Epithelial cell of umbilical artery (primary cell): ENCODE measurements at places on chromosomes 4 and X. TPM values are rescaled to one million over a fixed set of nuclear protein-coding genes. Genes with fewer than 3 reads are reported as not detected.

The HOPX gene
- 32.8 and 33.9 TPM in 2 replicates for total RNA-seq

The MUC7 gene
- not detected in 2 replicates for total RNA-seq

The EGF gene
- under 0.01 and 0.15 TPM in 2 replicates for total RNA-seq

The TASL gene
- total RNA-seq, result not detected in 2 replicates

The BGN gene
- total RNA-seq, result 15.7 and 30.5 TPM in 2 replicates

The PAPSS1 gene
- 79.9 and 101 TPM in 2 replicates for total RNA-seq

The TRIM60 gene
- total RNA-seq, result not detected in 2 replicates

The HS6ST2 gene
- 0.30 and 1.3 TPM in 2 replicates for total RNA-seq

The CPE gene
- total RNA-seq, result 3.5 and 4.5 TPM in 2 replicates

The SMIM43 gene
- not detected in 2 replicates for total RNA-seq

The TDO2 gene
- 0.30 TPM in 1 of 2 replicates, not detected in the other for total RNA-seq

The HTN3 gene
- not detected in 2 replicates for total RNA-seq

The LSM6 gene
- total RNA-seq, result 44.2 and 77.1 TPM in 2 replicates

The TBC1D19 gene
- total RNA-seq, result 13.3 and 16.4 TPM in 2 replicates

The GPM6B gene
- 0.46 and 2.3 TPM in 2 replicates for total RNA-seq

The MAMLD1 gene
- 0.32 and 0.91 TPM in 2 replicates for total RNA-seq

The THOC2 gene
- 65.9 and 73.4 TPM in 2 replicates for total RNA-seq

The STPG2 gene
- not detected in 2 replicates for total RNA-seq

The TSPAN7 gene
- total RNA-seq, result 3.6 and 6.2 TPM in 2 replicates

The SMR3B gene
- not detected in 2 replicates for total RNA-seq

The RASL11B gene
- 0.15 TPM in 1 of 2 replicates, not detected in the other for total RNA-seq

The NONO gene
- total RNA-seq, result 401 and 476 TPM in 2 replicates

The RAB33A gene
- total RNA-seq, result 1.2 and 1.9 TPM in 2 replicates

The SLC9B1 gene
- 0.46 and 0.65 TPM in 2 replicates for total RNA-seq

The MXRA5 gene
- under 0.01 and 0.46 TPM in 2 replicates for total RNA-seq
